Stimulated activated CD4-positive, alpha-beta T cell treated with anti-CD3 and anti-CD28 coated beads, TNF-alpha, amount 100 ng/mL, for 1 hour (primary cell): ENCODE measurements at places on chromosomes 3 and 15.

DNA sequence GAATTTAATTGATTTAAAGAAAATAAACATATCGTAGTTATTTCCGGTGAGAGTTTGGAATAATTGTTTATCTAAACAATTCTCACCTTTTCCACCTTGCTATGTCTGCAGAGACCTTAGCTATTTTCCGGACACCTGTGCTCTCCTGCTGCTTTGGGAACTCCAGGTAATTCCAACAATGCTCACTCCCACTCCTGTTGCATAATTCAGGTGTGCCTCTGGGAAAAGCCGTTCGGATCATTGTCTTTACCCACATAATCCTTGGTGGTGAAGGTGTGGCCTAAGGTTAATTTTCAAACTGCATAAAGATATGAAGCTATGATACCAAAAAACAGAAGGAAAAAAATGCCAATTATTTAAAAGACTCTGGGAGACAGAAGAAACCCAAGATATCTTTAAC is 59.4 kb downstream of the LDHAL6B start:
- no peak for DNase-seq

DNA sequence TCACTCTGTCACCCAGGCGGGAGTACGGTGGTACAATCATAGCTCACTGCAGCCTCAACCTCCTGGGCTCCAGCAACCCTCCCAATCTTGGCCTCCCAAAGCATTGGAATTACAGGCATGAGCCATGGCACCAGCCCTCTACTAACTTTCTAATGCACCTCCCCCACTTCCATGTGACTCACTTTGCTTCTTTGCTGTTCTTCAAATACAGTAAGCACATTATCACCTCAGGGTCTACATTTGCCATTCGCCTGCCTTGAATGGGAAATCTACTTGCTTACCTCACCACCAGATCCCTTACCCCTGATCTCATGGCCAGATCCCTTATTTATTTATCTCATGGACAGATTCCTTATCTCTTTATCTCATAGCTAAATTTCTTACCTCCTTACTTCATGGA is 235.3 kb downstream of the KCNMB2 start:
- DNase-seq = no peak

GRCh38 chr3:107919239-107919638 is 171.6 kb downstream of the CD47 start:
- no peak for DNase-seq

- no peak for DNase-seq
Observed at GRCh38 chr15:31478702-31479221, 152.1 kb downstream of the KLF13 start.

DNA sequence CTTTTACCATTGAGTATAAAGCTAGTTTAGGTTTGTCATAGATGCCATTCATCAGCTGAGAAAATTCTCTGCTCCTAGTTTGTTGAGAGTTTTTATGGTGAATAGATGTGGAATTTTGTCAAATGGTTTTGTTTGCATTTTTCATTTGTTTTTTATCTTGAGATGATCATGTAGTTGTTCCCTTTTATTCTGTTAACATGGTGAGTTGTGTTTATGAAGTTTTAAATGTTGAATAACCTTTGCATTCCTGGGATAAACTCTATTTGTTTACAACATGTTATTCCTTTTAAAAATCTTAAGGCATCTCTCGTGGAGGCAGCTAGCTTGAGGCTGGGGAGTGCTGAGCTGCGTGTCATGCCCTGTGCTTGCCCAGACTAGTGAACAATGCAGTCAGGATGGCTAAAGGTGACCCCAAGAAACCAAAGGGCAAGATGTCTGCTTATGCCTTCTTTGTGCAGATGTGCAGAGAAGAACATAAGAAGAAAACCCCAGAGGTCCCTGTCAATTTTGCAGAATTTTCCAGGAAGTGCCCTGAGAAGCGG is 48.5 kb downstream of the ANAPC13 start:
- no peak for DNase-seq

DNA sequence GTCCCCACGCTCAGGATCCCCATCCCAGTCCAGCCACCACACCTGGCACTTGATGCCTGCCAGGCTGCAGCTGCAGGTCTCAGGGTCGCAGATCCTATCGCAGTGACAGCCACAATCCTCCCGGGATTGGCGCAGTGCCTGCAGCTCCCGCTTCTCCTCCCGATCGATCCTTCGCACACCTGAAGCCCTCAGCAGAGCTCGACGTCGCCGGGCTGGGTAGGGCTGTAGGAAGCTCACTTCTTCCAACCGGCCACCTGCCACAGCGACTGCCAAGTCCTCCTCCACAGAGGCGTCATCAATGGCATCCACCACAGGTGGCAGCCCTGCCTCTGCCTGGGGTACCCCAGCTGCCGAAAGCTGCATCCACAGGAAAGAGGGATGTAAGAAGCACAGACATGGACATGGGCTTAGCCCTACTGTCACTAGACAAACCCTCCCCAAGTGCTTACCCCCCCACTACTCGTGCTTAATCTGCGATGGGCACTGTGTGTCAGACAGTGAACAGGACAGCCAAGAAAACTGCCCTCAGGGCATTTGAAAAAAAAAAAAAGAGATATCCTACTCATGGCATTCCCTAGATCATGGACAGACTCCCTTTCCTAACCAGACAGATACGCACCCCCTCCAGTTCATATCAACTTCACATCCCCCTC is 9.2 kb downstream of the CSRNP1 start:
- no peak for DNase-seq

- DNase-seq = no peak
Observed at GRCh38 chr15:95202569-95203349, 971.4 kb downstream of the MCTP2 start.

- DNase-seq = no peak
Observed at GRCh38 chr3:47017504-47018268, 38.2 kb downstream of the NBEAL2 start.

DNA sequence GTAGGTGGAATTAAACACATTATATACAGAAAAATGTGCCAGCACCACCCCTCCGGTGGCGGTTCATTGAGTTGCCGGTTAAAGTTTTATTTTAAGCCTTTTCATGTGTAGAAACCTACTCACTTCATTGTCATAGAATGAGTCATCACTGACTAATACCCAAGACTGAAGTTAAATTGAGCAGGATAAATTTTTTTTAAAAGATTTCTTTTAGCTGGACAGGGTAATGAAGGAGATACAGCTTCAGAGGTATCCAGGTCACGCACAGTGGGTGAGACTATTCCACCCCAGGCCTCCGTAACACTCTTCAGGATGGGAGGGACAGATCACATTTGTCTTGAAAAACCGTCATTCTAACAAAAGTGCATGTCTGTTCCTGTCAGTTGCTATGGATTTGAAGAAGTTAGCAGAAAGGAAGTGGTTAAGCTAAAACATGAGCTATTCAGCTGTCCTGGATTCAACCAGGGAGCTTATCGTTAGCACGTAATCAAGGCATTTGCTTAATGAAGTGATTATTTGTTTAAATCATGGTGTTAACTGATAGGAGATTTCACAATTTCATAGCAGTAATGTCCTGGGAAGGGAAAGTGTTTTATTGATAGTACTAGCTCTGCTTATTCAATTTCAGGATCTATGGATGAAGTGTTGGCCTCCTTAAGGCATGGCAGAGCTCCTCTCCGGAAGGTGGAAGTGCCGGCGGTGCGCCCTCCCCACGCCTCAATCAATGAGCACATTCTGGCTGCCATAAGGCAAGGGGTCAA is 23.4 kb downstream of the WHAMM start:
- DNase-seq = no peak

GRCh38 chr3:142990721-142991120 is 10.6 kb upstream of the U2SURP start:
- DNase-seq = no peak

DNA sequence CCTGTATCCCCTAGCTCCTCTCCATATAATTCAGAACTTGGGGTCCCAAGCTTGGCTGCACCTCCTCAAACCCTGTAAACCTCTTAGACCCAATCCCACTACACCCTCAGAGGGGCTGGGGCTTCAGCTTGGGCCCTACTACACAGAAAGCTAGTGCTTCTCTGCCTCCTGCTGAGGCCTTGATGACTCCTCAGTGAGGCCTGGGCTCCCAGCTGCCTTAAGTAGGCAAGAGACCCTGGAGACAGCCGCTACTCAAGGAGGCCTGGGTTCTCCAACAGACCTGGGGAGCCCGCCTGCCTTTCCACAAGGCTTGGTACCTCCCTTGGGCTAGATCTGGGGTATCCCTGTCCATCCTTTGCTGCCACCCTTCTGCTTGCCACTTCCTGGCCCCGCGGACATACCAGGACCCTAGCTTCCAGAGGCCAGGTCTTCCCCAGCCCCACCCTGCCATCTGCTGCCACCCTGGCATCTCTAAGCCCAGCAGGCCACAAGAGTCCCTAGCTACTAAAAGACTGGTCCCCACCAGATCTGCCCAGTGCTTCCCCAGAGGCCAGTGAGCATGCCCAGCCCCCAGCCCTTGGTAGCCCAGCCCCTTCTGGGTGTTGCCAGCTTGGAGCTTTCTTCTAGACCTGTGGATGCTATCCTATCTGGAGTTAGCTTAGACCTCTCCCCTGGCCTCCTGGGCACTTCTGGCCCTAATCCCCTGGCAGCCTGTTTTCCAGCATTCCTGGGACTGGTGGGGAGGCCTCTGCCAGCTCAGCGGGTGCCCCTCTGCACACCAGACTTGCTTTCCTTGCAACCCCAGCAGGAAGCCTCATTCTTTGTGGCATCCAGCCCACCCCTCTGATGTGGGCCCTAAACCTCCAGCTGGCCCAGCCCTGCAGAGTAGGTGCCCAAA is 13.7 kb downstream of the C15orf39 start:
- no peak for DNase-seq

GRCh38 chr15:90819390-90819789 is 49.0 kb upstream of the FURIN start:
- DNase-seq = no peak

- no peak for DNase-seq
Observed at GRCh38 chr3:84292128-84292527, 666.7 kb upstream of the CADM2 start.

GRCh38 chr3:114122027-114122709 is 56.7 kb downstream of the DRD3 start:
- no peak for DNase-seq

DNA sequence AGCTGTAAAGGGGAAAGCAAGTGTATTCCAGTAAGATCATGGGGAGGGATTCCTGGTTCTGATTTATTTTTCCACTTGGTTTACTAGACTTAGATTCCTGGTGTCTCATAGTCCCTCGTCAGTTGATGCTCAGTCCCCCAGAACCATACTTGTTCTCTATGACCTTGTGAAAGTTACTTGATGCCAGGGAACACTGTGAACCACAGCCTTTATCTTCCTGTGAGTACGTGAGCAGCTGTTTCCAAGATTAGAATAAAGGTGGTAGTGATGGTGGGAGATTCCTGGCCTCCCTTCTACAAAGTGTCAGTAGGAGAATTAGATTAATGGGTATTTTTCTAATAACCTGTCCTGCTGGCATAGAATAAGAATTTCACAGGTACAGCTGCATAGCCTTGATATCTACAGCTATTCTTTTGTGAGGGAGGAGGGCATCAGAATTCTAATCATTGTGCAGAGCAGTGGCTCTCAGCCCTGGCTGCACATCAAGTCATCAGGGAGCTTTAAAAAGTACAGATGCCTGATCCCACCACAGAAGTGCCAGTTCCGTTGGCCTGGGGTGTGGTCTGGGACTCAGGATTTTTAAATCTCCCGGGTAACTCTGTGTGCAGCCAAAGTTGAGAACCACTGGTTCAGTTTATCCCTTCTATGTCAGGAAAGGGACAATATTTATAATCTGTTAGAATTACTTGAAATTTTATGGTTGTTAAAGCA is 20.0 kb downstream of the GPD1L start:
- DNase-seq = no peak

GRCh38 chr15:43845421-43845820 is 18.6 kb downstream of the WDR76 start:
- DNase-seq = no peak

DNA sequence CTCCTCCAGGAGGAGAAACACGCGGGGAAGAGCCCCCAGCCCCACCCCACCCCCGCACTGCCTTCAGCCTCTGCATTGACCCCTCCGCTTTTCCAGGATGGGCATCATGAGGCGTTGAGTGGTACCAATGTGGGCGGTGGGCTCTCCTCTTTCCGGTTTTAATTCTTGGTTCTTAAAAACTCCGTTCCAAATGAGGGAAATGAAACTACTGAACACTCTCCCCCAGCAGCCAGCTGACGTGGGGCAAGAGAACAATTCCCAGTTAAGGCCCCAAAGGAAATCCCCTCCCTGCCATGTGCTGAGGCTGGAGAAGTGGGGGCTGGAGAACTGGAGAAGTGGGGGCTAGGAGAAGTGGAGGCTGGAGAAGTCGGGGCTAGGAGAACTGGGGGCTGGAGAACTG is 5.3 kb upstream of the NRROS start:
- DNase-seq = no peak

DNA sequence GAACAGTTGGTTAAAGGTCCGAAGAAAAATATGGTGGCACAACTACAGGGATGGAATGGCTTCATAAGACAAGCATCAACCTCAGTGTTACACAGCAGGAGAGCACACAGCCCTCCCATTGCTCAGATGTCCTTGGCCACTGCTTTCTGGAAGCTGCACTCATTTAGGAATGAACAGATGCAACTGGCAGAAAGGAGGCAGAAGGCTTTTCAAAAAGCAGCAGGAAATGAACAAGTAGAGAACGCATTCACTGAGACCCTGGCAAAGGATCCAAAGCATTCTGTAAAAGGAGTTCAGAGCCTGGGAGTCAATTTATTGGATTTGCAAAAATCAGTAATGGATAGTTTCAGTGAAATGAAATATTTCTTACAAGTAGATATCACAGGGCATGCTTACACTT is 101.1 kb downstream of the PDZRN3 start:
- no peak for DNase-seq

- DNase-seq = no peak
Observed at GRCh38 chr3:125019271-125019670, 36.5 kb downstream of the HEG1 start.

DNA sequence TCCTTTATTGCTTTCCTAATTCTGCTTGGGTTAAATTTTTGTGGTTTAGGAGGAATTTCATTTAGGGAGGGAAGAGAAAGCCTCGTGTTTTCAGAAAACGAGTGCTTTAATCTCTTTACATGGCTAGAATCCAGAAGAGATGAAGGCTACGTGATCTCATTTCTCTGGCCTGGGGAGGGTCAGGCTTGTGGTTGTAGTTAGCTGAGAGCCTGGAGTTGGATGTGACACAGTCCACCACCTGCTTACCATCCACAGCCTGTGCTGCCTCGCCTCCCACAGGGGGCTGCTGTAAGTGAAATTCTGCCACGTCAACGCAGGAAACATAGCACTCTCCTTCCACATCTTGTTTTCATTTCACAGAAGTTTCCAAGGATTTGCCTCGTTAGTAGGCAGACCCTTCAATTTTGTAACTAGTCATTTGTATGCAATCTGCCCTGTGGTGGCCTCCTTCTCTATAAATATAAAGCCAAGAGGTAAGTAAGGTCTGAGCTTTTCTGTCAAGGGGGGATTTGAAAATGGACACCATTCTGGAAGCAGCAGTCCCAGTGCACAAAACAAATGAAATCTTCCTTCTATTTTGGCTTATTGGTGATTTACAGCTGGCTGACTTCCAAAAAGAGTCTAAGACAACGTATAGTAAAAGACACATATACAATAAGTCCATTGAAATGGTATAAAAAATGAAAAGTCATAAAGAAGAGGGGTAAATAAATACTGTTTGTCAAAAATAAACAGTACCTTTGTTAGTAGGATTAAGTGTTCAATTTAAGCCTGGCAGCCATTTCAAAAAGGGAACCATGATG is 3.4 kb downstream of the GXYLT2 start:
- no peak for DNase-seq
